ENCODE measurements at places on chromosomes 6 and 20.

DNA sequence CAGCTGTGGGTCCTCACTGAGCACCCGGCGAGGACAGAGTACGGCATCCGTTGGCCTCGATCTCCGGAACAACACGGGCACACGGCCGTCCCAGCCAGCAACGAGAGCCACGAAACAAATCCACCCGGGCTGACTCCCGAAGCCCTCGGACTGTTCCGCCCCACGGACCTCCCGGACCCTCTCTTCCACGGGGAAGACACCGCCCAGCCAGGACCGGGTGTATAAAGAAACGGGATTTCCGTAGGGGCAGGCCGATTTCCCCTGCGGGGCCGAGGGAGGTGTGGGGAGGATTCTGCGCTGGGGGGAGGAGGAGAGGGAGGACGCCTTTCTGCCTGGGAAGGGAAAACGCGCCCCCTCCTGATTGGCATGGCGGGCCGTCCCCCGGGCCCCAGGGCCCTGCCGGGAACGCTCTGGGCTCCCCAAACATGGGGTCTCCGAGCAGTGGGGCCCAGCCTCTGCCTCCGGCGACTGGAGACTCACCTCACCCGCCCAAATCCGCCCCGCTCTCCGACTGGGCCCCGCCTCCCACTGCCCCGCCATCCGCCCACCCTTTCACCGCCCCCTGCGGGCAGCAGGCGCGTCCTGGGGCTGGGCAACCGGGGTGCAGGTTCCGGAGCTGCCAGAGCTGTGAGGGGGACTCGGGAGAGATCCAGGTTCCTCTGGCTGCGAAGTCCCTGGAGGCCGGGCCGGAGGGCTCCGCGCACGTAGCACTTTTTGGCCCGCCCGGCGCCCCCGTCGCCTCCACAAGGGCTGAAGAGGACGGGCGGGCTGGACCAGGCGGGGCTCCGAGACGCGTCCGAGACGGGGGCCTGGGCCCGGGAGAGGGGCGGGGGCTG, 679 bp upstream of the PPDPF start:
- peak; percentile 57 for DNase-seq

DNA sequence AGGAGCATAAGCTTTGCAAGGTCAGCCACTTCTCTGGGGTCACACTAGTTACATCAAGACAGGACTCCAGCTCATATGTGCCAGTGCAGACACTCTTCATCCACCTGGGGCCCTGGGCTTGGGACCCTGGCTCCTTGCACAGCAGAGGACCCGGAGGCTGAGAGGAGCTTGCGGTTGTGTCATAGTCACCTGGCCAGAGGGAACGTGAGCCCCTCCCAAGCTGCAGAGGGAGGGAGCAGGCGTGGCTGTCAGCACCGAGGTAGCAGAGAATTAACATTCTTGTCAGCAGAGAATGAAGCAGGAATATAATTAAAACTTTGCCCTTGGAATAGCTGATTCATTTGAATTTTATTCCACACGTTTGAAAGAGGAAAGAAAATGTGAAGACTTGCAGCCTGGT, 36.8 kb downstream of the BCAS4 start:
- DNase-seq = no peak

DNA sequence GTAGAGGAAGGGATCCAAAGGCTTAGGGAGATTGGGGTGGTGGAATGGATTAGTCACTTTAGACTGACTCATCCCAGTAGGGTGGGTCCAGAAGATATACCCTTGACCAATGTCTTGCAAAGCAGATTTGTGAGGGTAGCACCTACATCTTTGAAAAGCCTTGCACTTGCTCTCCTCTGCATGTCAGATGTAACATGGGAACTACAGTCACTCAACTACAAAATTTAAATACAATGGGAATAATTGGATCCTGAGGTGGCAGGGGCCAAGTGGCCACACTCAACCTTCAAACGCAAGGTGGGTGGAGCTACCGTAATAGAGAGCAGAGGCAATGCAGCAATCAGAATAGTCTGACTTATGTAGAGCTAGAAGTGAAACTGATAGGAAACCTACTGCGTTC, 71.2 kb downstream of the ME1 start:
- no peak for DNase-seq

DNA sequence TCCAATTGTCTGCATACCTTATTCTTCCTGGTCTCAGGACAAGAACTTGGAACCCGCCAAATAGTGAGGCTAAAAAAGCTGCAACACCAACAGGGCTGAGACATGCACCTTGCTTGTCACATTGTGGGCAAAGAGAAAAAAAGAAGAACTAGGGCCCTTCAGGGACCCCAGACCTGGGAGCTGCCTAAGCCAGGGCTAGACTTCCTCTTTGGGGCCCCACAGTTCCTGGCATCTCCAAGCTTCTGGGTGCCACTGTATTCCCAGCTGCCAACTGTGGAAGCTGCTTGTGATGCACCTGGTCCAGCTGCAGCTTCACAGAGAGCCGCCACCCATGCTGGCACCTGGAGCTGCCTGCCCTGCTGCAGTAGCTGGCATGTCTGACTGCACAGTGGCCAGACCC, 370.6 kb downstream of the CD83 start:
- no peak for DNase-seq

DNA sequence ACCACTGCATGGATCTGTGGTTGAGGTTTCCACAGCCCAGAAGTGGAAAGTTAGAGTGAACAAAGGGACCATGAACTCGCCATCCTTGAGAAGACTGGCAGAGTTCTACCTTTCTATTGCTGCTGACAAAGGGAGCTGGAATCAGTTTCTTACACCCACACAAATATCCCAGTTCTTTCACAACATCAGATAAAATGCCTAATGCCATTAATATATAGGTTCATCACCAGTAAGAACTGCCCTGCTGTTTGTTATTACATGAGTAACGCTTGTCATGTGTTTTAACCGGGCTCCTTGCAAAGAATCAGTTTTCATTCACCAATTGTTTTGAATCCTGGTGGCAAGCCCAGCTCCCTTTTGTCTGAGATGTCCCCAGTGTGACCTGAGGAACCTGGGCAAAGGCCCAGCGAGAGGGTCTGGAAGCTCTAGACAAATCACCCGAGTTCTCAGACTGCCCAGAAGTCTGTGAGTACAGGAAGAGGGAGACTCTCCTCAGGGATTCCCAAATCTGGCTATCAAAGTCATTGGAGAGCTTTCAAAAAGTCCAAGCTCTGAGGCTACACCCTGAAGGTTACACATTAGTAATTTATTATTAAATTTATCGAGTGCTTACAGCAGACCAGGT, 7.5 kb upstream of the CD164 start:
- no peak for DNase-seq

DNA sequence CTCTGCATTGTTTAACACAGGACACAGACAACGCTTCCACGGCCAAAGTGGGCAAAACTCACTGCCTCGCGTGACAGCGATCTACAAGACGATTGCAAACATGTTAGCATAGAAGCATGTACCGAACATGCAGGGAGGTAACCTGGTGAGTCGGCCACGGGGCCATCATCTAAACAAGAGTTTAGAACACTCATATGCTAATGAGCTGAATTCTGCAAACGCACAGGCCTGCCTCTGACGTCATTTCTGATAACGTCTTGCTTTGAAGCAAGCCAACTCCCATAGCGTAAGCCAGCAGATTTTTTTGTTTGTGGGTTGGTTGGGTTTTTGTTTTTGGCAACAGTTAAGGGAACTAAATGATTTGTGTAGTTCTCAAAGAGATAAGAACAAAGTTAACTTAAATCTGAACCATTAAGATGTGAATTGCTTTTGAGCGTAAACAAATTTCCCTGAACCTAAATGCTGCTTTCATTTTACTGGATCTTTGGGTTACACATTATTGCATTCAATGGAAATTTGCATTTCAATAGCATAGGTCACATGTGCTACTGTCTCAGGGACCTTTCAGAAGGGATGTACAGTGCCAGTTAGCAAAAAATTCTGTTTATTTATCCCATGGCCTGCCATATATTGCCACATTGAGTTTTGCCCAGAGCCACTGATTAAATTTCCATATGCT, 184.5 kb upstream of the PDE10A start:
- DNase-seq = no peak

DNA sequence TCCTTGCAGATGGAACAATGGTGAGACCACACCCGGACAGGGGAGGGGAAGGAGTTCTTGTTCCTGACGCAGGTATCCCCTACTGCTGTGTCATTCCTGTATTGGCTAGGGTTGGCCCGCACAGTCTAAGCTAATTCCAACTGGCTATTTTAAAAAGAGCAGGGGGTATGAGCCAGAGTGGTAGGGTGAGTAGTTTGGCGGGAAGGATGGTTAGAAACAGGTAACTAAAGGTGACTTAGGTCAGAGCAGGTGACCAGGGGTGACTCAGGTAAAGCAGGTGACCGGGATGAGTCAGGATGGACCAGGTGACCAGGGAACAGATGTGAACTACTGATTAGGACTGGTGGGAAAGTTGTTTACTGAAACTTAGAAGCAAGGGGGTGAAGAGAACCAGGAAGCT, 58.0 kb downstream of the ZNF292 start:
- DNase-seq = no peak

GRCh38 chr6:108948181-108948661, 100.0 kb downstream of the ARMC2 start:
- no peak for DNase-seq

GRCh38 chr6:10382728-10383330, 32.0 kb downstream of the TFAP2A start:
- no peak for DNase-seq

- no peak for DNase-seq
Measured at GRCh38 chr6:147651249-147652063, 143.0 kb downstream of the SAMD5 start.

DNA sequence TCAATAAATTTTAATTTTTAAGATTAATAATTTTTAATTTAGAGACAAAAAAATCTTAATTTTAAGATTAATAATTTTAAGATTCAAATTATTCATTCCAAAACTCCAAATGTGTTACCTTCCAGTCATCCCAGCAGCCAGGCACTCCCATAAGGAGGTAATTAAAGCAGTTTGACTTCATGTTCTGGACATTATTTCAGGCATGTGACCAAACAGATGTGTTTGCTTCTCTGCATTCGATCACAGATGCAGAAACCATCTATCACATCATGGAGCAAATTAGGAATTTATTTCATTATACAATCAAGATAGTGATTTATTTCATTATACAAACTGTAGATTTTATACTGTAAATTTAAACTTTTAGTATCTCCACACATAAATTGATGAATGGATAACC, 150.3 kb downstream of the AKAP7 start:
- DNase-seq = no peak

- DNase-seq = no peak
Measured at GRCh38 chr20:1020614-1021013, 18.5 kb upstream of the RSPO4 start.

GRCh38 chr6:24742216-24742738, 23.3 kb upstream of the C6orf62 start:
- DNase-seq = no peak

GRCh38 chr20:25327521-25328235, 63.0 kb downstream of the ABHD12 start:
- DNase-seq = no peak

- no peak for DNase-seq
Measured at GRCh38 chr6:111765763-111766162, 107.5 kb downstream of the FYN start.

GRCh38 chr6:44003345-44004061, 123.7 kb downstream of the MRPL14 start:
- no peak for DNase-seq

GRCh38 chr20:17682103-17682888, at the start of gene RRBP1:
Gene RRBP1, minus strand, starts transcription at chr20:17682242. Its CDS starts 21,735 bp downstream, at chr20:17660507.
- DNase-seq = peak; percentile 94

- no peak for DNase-seq
Measured at GRCh38 chr6:5379647-5380242, 118.4 kb downstream of the FARS2 start.

DNA sequence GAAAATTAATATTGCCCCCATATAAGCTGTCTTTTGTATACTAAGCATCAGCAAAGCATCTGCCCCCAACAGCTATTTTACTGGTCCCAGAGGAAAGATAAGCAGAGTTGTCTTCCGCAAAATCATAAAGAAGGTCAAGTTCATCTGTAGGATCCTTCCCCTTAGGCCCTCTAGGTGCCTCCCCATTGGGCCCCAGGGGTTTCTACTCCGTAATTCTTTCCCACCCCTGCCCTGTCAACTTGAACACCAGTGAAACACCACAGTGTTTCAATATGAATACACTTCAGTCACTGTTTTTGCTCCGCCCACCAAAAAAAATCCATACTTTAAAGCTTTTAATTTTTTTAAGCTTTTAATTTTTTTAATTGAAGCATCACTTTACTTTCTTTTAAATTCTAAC, 159.2 kb downstream of the ATXN1 start:
- DNase-seq = no peak

GRCh38 chr6:139748353-139749146, 374.1 kb upstream of the CITED2 start:
- no peak for DNase-seq

- no peak for DNase-seq
Measured at GRCh38 chr6:1200409-1201101, 111.3 kb upstream of the FOXQ1 start.

DNA sequence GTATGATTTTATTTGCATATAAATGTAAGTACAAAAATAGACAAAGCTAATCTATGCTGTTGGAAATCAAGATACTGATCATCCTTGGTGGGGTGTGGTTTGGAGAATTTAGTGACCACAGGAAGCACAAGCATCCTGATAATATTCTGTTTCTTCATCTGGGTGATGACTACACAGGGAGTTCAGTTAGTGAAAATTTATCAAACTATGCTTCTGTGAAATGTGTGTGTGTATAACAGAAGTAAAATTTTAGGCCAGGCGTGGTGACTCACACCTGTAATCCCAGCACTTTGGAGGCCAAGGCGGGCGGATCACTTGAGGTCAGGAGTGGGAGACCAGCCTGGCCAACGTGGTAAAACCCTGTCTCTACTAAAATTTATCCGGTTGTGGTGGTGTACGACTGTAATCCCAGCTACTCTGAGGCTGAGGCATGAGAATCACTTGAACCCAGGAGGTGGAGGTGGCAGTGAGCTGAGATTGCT, 20.6 kb downstream of the ENPP3 start:
- no peak for DNase-seq

- DNase-seq = peak; percentile 8
Measured at GRCh38 chr6:40308533-40309306, 278.4 kb downstream of the LRFN2 start.

GRCh38 chr6:43759136-43759906, 10.7 kb upstream of the VEGFA start:
- DNase-seq = no peak

GRCh38 chr6:80161434-80161833, 55.0 kb downstream of the BCKDHB start:
- DNase-seq = no peak

GRCh38 chr6:20947977-20948376, 413.7 kb downstream of the CDKAL1 start:
- DNase-seq = no peak

GRCh38 chr6:38155144-38155543, 335.6 kb downstream of the ZFAND3 start:
- DNase-seq = no peak

- peak; percentile 86 for DNase-seq
Measured at GRCh38 chr6:110958329-110959192, at the start of gene GTF3C6. Gene GTF3C6, plus strand, starts transcription at chr6:110958706. Its CDS starts 64 bp downstream, at chr6:110958770.

DNA sequence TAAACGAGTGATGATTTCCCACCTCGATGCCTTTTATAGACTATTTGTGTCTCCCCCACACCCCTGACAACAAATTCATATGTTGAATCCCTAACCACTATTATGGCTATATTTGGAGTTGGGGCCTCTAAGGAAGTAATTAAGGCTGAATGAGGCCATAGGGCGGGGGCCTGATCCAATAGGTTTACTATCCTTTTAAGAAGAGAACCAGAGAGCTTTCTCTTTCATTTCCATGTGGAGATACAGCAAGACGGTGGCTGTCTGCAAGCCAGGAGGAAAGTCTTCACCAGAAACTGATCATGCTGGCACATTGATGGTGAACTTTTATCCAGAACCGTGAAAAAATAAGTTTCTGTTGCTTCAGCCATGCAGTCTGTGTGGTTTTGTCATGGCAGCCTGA, 38.9 kb upstream of the CLIC5 start:
- DNase-seq = no peak
